ENCODE measurements at places on chromosomes 6 and 20.

DNA sequence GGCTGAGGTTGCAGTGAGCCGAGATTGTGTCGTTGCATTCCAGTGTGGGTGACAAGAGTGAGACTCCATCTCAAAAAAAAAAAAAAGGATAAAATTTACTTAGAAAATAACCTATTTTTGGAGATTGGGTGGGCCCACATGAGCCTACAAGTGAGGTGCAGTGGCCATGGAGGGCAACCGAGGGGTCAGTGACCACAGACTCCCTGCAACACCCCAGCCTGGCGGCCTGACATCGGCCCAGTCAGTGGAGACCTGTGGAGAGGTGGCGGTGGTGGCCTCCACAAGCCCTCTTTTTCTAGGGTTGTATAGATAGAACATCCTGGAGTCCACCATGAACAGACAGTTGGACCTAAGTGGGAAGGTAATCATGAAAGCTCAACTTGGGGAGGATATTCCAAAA, 52.7 kb downstream of the BTBD9 start:
- no peak for DNase-seq

GRCh38 chr20:25041813-25042530, 16.0 kb downstream of the ACSS1 start:
- no peak for DNase-seq

GRCh38 chr6:30042914-30043313, 18.2 kb upstream of the POLR1H start:
- DNase-seq, result no peak

- DNase-seq, result no peak
Measured at GRCh38 chr20:59895908-59896307, 37.5 kb downstream of the SYCP2 start.

- no peak for DNase-seq
Measured at GRCh38 chr20:48875233-48875913, 46.1 kb upstream of the ARFGEF2 start.

GRCh38 chr6:16519265-16520242, 241.7 kb downstream of the ATXN1 start:
- no peak for DNase-seq

DNA sequence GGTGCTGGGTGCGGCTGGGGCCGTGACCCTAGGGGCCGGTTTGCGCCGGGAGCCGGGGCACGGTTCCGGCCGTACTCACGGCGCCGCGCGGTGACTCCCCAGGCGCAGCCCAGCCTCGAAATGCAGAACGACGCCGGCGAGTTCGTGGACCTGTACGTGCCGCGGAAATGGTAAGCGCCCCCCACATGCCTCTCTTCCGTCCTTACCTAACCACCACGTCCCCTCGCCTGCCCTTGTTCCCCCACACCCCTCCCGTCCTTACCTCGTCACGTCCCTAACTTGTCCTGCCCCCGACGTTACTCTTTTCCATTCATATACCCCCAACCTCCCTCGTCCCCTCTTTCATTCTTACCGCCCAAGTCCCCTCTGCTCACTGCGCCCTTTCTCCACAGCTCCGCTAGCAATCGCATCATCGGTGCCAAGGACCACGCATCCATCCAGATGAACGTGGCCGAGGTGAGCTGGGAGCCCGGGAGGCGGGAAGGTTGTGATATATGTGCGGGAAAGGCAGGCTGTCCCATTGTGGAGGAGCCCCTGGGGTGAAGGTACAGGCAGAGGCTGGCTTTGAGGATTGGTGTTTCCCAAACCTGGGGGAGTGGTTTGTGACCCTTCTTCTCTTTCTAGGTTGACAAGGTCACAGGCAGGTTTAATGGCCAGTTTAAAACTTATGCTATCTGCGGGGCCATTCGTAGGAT, 463 bp downstream of the RPS21 start:
- no peak for DNase-seq

DNA sequence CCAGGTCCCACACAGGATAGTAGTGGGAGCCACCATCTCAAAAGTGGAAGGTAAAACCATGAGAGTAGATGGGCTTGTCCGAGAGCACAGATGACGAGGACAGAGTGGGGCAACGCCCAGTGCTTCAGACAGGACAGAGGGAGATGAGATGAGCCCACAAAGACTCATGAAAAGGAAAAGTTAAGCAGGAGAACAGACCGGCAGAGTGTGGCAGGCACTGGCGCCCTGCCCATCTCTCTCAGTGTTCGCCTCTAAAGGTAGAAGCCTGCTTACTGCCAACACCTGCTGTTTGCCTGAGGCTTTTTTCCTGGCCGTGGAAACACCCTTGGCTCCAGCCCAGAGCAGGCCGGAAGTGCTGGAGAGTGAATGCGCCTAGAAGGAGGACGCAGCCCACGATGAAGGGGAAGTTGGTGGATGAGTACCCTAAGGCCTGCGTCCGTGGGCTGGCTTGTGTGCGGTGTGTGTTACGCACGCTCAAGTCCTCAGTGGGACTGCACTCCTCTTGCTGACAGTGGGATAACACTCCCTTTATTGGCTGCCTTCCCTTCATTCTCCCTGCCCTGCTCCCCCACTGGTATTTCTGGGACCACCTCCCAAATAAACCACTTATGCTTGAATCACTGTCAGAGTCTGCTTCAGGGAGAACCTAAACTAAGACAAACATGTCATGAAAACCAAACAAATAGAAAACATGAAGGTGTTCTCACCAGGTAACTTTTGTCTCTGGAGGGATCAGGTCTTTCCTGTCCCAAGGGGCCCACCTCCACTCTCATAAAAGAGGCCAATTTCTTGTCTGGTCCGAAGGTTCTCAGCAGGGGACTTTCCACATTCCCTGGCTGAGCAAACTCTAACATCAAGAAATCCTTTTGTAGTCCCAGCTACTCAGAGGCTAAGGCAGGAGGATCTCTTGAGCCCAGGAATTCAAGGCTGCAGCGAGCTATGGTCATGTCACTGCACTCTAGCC, 9.1 kb upstream of the FOXP4 start:
- DNase-seq, result no peak

DNA sequence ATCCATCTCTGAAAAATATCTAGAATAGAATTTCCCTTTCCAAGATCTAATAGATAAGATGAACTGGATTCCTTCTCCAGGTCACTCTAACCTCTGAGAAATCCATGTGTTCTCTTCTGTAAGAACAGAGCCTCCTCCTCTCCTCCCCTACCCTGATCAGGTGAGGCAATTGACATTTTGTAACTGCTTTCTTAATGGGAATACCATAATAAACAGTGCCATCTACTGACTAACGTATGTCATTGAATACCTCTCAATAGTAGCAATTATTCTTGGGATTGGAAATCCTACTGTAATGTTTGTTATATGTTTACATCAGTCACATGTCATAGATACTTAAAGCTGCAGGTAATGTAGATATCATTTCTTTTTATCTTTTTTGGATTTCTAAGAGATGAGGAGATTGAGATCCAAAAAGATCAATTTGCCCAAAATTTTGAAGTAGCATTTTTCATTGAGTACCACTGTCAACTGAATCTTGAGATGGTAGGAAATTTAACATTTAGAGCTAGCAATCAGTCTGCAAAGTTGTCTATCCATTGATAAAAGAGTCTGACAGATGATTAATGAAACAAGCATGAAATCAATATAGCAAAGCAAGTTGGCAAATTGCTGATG, 365.8 kb upstream of the HSF2 start:
- DNase-seq, result no peak

DNA sequence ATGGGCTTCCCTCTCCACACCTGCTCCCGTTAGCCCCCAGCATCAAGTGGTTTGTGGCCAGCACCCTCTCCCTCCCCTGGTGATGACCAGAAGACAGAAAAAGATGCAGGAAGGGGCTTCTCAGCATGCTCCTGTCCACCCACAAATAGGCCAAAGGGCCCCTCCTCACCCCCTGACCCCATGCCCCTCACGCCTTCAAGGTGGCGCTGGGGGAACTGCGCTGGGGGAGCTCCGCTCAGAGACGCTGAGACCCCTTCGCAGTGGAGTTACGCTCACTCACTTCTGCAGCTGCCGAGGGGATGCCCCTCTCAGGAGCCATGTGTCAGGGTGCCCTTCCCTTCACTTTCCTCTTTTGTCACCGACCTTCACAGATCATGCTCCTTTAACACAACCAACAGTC, 92.0 kb downstream of the PSMB1 start:
- no peak for DNase-seq

DNA sequence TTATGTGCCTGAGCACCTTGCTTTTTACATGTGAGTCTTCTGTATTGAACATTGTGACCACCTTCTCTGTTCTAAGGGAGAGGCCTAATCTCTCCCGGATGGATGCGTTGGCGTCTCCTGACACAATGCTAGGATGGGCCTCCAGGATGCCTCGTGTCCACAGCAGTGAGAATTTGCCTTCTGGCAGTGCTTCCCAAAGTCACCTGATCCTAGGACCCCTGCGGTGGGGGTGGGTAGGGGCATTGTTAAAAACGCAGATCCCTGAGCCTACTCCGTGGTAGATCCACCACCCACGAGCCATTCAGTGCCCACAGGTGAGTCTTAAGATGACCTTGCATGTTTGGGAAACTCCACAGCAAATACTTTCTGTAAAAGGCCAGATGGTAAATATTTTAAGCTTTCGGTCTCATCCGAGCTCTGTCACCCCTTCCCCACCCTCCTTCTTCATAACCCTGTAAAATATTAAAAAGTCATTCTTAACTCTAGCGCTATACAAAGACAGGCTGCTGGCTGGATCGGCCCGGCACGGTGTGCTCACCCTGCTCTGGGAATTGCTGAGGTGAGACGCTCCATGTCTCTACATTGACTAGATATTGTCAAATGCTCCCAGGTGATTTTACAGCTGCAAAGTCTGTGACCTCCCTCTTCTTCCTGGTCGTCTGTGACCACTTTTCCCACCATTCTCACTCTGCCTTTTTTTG, 106.7 kb upstream of the IYD start:
- no peak for DNase-seq

- DNase-seq, result no peak
Measured at GRCh38 chr20:48631114-48632016, 196.4 kb downstream of the PREX1 start.

DNA sequence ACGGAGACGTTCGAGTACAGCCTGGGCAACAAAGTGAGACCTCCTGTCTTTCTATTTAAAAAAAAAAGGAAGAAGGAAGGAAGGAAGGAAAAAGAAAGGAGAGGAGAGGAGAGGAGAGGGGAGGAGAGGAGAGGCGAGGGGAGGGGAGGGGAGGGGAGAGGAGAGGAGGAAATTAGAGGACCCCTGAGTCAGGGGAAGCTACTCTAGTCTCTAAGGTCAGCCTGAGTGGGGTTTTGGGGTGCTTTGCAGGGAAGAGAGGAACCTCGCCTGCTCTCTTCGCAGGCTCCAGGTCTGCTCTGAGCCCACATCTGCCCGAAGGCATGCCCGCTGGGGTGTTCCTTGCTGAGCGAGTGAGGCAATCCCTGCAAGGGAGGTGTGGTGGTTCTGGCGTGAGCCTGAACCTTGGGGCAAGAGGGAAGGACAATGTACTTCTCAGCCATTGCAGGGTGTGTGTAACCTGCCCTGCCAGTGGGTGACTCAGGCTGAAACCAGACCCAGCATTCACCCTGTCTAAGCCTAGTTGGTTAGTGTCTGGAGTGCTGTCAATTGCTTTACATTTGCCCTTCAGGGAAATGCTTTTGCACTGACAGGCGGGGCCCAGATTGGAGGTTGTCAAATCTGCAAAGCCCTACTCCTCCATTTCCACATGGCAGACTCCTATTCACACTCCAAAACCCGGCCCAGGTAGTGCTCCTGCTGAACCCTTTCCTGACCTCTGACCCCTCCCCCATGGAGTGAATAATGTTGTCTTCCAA, 15.3 kb upstream of the MMP9 start:
- DNase-seq, result no peak

- no peak for DNase-seq
Measured at GRCh38 chr6:87926687-87927086, 121.0 kb upstream of the SPACA1 start.

DNA sequence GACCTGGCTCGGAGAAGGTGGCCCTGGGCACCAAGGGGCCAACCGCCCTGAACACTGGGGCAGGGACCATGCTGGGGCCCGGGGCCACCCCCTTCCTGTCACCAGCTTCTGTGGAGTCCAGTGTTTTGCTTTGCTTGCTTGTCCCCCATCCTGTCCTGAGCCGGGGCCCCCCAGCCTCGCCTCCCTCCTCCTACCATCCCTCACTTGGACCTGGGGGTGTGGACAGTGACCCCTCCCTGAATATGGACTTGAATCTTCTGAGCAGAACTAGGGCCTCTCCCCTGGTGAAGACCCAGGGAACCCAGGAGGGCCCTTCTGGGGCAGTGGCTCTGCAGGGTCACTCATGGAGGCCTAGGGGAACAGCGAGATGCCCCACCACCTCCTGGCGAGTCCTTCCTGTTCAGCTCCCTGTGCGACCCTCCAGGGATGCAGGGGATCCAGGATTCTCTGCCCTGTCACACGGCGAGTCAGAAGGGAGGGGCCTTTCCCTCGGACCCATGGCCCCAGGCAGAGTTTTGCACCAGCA, 41.6 kb downstream of the VSTM2L start:
- peak; percentile 94 for DNase-seq

- no peak for DNase-seq
Measured at GRCh38 chr6:124297507-124297906, 493.8 kb downstream of the NKAIN2 start.

GRCh38 chr6:71029555-71029954, 72.7 kb upstream of the B3GAT2 start:
- DNase-seq, result no peak

GRCh38 chr6:118844915-118845314, 49.0 kb upstream of the ASF1A start:
- no peak for DNase-seq

GRCh38 chr20:57995381-57995977, 233.0 kb downstream of the ANKRD60 start:
- DNase-seq, result no peak

- no peak for DNase-seq
Measured at GRCh38 chr20:33947709-33948295, 45.9 kb upstream of the RALY start.

DNA sequence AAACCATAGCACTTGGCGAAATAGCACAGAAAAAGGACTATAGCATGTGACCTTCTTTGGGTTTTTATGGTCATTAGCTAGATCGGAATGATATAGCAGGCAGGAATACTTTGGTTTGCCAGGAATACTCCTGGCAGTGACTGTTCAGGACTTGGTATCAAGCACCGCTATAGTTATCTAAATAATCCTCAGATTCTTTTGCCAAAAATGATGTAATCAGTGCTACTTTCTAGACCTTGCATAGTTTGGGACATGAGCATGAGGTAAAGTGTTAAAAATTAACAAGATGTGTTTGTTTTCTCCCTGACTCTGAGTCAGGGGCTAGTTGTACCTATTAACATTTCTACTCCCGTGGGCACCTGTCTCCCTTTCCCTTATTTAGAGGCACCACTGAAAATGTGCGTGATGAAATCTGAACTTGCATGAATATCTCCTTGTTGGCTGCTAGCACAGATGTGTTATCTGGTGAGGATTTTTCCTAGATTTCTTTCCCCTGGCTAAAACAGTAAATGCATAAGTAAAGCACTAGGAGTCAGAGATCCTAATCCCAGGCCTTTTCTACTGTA, 511.0 kb downstream of the CDKAL1 start:
- no peak for DNase-seq

Measured in vagina (tissue), 2 donors.